ENCODE measurements at places on chromosomes 16 and 17.
A peak's percentile ranks its signal among the peaks of the same experiment; 100 is the strongest.

DNA sequence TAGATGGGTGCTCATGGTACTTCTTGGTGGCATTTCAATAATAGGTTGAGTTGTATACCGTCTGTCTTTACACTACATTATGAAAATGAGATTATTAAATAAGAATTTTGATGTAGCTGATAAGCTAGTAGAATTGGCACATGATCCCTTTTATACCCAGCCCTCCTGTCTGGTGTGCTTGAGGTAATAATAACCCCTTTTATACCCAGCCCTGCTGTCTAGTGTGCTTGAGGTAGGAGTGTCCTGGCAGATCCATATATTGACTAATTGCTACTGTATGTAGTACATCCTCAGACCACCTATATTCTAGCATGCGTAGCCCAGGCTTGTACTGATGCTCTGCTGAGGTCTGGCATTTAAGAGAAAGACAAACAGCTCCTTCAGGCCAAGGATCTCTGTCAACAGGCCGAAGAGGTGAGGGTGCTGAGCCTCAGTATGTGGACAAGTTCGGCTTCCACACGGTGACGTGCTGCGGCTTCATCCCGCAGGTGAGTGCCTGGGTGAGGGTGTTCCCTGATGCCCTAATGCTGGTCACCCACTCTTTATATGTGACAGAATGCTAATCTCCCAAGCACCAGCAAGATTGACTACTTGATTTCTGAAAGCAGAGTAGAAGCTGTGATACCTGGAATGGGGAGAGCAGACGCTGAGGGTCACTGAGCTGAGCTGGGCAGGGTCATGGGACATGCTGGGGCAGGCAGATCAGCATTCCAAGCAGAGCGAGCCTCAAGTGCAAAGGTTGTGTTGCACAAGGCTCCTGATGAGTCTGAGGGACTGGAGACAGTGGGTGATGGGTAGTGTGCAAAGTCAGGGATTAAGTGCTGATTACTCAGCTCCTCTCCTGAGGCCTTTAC is 5.7 kb downstream of the FN3K start:
- no peak for DNase-seq

GRCh38 chr17:17228521-17229279 is 8.3 kb downstream of the FLCN start:
- DNase-seq, result no peak

- DNase-seq, result no peak
Measured at GRCh38 chr16:69274699-69275235, 36.4 kb upstream of the VPS4A start.

DNA sequence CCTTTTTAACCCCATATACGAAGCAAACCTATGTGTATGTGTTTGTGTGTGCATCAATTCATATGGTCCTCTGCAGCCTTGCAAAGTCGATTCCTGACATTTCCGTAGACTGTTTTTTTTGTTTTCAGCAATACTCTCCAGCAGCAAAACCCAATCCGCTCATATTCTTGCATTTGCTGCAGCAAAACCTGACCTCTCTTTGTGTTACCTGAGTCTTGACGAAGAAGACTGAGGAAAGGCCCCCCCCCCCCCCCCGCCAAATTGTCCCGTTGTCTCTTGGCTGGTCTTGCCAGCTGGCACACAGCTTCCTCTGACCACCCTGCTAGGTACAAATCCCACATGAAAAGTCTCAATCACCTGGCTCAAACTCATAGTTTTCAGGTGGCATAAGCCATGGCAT is 494.7 kb downstream of the WWOX start:
- DNase-seq, result no peak

DNA sequence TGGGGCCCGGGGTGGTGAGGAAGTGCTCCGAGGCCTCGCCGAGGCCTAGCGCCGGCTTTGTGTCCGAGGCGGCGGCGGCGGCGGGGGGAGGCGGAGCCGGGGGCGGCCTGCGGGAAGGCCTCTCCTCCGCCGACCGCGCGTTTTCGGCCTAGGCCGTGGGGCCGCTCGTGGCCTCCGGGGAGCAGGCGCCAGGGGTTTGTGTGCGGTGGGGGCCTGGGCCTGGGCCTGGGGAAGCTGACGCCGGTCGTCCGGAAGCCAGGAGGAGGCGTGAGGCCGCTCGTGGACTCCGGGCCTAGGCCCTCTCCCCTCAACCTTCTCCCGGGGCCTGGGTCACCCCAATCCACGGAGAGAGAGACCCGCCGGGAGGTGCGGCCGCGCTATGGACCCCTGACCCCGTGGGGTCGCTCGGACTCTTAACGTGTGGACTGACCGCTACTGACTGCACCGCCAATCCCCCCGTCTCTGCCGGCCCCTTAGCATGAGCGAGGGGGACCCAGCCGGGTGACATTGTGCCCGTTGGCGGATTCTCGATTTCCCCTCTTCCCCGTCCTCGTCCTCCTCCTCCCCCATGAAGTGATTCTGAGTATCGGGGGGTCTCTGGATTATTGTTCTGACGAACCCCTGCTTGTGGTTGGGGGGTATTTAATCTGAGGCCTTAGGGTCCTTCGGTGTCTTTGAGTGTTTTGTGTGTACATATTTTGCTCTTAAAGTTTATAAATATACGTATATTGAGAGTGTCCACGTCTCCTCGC is 660 bp downstream of the RBBP6 start:
- DNase-seq, result peak; percentile 51

DNA sequence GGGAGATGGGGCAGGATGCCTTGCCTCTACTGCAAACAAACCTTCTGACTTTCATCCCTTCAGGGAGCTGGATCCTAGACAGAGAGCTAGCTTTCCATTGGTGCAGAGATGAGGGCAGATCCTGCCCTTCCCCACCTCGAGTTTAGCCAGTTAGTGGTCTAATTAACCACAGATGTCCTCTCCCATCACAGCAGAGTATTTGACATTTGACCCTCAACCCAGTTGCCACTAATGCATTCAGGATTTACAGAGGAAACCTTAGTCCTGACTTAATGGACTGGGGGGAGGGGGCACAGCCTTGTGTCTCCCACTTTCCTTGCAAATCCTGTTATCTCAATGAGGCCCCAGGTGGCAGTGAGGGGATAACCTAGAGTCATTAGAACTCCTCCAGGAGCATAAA is 10.2 kb downstream of the PIP4K2B start:
- DNase-seq, result no peak

DNA sequence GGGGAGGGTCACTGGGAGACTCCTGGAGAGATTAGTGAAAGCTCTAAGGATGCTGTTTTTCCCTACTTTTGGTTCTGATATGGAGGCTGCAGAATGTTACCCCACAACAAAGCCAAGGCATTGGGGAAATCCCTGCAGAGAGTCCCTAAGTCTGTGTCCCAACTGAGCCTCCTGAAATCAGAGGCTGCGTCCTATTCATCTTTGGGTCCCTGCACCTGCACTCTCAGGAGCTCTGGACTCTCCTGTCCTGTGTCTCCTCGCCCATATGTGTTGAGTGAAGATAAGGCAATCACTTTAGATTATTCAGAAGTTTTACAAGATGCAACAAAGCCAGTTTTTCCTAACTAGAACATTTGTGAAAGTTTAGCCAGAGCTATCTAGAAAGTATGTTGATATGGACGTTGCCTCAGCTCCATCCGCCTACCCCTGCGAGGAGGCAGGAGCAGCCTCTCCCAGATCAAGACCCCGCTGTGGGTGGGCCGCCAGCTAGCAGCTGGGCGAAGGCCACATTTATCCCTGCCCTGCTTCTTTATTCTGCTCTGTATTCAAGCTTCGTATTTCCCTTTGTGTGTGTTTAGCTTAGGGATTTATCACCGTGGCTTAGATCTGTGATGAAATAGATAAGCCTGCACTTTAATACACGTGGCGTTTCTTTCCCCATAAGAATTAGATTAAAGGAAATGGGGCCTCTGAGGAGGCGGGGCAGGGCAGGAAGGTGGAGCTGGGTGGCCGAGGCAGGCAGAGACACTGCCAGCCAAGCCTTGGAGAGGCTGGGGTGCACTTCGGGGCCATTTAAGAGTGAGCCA is 37.4 kb downstream of the SHISA6 start:
- DNase-seq, result no peak

DNA sequence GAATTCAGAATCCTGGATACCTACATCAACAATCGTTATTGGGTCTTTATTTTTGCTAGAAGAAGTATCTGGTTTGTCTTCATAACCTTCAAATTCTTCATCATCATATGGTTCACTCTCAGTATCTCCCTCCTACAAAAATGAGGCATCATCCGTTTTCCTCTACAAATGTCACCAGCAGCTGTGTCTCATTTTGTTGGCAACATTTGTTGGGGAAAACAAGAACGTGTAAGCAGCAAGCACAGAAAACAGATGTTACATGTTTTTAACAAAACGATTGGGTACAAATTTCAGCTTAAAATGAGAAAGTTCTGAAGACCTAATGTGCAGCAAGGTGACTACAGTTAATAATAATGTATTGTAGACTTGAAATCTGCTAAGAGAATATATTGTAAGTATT is 8.7 kb downstream of the CCDC47 start:
- no peak for DNase-seq

DNA sequence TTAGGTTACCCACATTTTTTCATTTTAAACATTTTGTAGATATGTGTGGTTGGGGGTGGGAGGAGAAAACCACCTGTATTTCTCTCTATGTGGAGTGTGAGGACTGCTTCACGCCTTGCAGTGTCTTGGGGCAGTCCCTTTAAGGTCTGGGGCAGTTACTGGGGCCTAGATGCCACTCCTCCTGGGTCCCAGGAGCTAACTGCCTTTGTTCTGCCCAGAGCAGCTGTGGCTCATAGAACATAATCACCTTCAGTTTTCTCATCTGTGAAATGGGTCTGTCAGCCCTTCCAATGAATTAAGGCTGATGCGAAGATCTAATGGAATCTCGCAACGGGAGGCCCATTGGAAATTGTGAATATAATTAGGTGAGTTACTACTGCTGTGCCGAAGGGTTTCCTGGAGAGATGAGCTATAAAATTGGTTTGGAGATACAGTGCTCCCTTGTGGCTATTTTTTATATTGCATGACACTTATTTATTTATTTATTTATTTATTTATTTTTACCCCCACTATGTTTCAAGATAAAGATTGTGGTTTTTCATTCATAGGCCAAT is 22.9 kb downstream of the DHRS7C start:
- DNase-seq, result no peak

GRCh38 chr17:55561316-55561972 is 50.2 kb upstream of the SMIM36 start:
- no peak for DNase-seq

DNA sequence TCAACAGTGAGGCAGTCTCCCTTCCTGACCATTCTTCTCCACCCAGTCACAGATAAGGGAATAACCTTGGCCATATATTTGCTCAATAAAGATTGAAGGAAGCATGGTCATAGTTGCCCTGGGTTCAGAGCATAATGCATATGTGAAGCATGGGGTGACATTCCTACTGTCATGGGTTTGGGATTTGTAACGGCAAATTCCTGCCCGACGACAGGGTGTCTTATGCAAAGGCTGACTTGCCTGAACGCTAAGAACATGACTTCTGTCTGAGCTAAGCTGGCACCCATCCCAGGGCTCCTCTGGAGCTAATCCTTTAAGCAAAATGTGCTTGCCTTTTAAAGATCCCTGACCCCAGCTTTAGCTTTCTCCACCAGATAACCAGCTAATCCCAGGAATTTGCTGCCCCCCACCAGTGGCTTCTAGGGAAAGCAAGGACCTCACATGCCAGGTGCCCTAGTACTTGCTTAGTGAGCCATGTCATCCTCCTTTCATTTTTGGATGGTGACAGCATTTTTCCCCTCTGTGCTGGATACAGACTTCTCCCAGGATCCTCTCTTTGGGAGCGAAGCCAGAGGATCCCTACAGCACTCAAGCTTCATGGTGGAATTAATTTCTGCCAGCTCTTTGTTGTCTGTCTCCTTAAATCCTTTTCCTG is 11.7 kb downstream of the SLC7A6OS start:
- no peak for DNase-seq

GRCh38 chr17:37671824-37672547 is 28.7 kb upstream of the DDX52 start:
- peak; percentile 5 for DNase-seq

DNA sequence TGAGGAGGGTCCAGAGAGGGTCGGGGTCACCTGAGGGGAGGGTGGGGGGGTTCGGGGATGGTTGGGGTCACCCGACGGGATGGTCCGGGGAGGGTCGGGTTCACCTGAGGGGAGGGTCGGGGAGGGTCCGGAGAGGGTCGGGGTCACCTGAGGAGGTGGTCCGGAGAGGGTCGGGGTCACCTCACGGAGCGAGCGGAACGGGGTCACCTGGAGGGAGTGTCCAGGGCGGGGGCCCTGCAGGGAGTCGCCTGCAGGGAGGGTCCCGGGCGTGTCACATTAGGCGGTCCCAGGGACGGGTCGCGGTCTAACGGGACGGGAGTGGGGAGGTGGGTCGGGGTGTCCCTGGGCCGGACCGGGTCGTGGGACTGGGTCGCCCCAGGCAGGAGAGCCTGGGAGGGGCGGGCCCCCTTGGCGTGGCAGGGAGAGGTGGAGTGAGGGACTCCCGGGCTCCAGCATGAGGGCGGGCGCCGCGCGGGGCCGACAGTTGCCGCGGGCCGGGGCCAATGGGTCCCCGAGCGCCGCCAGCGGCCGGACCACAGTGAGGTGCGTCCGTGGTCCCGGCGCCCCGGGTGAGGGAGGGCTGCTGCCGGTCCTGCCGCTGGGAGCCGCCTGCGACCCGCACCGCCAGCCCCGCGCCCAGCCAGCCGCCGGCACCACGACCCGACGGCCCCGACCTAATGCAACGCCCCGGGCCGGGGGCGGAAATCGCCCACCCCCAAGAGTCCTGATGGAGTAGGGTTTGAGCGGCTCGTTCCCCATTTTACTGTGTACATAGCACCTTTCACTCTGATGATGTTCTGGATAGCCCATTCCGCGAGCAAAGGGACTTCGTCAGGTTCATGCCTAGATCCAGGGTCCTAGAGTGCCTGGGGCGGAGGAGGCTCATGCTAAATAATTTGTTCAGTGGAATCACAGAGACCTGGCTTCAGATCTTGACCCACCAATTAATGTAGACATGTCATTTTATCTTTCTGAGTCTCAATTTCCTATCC is 1.2 kb upstream of the ABCA3 start:
- no peak for DNase-seq

- DNase-seq, result no peak
Measured at GRCh38 chr17:76670020-76670717, 26.6 kb upstream of the ST6GALNAC1 start.

- no peak for DNase-seq
Measured at GRCh38 chr16:85447693-85448313, 165.3 kb upstream of the GSE1 start.

DNA sequence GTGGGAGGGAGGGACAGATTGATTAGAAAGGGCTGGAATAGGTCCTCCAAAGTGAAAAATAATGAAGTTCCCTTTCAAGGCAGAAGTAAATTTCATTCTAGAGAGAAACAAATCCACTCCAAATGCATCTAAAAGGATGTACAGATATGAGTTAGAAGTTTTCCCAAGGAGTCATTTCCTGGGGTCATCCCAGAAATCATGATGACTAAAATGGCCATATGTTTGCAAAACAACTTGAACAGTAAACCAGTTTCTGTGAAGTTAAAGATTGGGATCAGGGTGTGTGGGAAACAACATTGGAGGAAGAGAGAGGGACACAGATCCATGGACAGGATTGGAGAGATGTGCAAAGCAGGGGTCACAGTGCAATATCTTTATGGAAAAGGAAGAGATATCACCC is 32.5 kb upstream of the ARHGAP44 start:
- DNase-seq, result no peak

GRCh38 chr17:30161601-30162000 is 45.0 kb downstream of the NSRP1 start:
- no peak for DNase-seq

DNA sequence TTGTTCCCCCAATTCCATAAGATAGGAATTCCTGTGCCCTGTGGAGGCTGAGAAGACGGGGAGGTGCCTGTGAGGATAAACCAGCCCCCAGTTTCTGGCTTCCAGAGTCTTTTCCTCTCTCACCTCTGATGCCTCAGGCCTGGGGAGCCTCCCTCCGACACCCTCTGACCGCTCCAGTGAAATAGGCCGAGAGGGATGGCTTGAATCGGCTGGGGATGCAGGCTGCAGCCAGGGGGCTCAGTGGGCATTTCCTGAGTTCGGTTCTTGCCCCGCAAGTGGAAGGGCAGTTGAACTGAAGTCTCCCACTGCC is 339.4 kb downstream of the SEC14L1 start:
- no peak for DNase-seq
